ENCODE measurements at places on chromosomes 1 and 21. TPM values are rescaled to one million over a fixed set of nuclear protein-coding genes. Genes with fewer than 3 reads are reported as not detected.

The NPHS2 gene
- not detected for total RNA-seq

The DIRAS3 gene
- total RNA-seq, result 1.6 TPM

GRCh38 chr1:79507770-79508169 is 501.2 kb upstream of the ADGRL4 start:
- DNase-seq, result no peak

- DNase-seq, result no peak
Observed at GRCh38 chr1:13483946-13484345, 29.9 kb downstream of the LRRC38 start.
